Thyroid gland (tissue), 4 donors: ENCODE measurements at places on chromosomes 2 and 18. TPM values are rescaled to one million over a fixed set of nuclear protein-coding genes. Genes with fewer than 3 reads are reported as not detected.

The CDKL4 gene
- 1.1 TPM for total RNA-seq

The DTYMK gene
- 13.4 TPM for total RNA-seq

The ARPC2 gene
- 157 TPM for total RNA-seq

The GREB1L gene
- total RNA-seq: 43.5 TPM

The ADGRF3 gene
- total RNA-seq: 0.15 TPM

The IL1A gene
- total RNA-seq: not detected

The XIRP2 gene
- total RNA-seq: 0.13 TPM

The MEP1B gene
- not detected for total RNA-seq
